ENCODE measurements at places on chromosomes 3 and 15. TPM values are rescaled to one million over a fixed set of nuclear protein-coding genes. Genes with fewer than 3 reads are reported as not detected.

GRCh38 chr3:53524566-53524965, 30.2 kb downstream of the CACNA1D start:
- DNase-seq = no peak

DNA sequence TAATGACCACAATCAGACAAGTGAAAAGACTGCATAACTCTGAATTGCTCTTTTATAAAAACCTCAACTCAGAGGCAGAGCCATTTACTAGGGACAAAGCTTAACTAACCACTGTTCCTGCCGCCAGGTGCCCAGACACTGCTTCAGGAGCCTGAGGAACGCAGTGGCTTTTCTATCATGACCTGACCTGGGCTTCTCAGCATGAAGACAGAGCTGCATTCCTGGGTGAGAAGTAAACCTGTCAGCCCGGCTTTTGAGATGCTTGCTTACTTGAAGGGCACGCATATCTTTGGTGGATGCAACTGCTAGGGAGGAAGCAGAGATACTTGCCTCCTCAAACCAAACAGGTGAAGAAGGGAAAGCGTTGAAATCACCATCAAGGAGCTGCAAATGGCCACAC, 7.9 kb downstream of the LRRC31 start:
- no peak for DNase-seq

GRCh38 chr3:189238071-189238470, 66.3 kb downstream of the TPRG1 start:
- DNase-seq = no peak

GRCh38 chr3:125129512-125129997, 73.8 kb upstream of the HEG1 start:
- DNase-seq = no peak

- DNase-seq = no peak
These were observed 31.6 kb downstream of the MESD start for GRCh38 chr15:80957976-80958375.

DNA sequence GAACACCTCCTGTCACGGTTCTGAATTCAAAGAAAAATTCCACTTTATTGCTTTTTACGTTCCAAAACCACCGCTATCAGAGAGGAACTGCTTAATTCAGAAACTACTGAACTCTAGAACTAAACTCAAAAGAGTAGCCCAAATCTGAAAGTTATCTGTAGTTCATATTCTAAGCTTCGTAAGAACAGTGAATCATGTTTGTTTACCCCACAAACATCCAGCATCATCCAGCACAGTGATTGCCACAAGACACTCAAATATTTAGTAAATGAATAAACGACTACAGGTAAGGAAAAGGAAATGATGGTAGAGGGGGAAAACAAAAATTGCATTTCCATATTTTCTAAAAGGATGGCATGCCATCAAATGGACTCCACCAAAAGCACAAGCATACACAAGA, 32.3 kb downstream of the VPS13C start:
- DNase-seq = no peak

DNA sequence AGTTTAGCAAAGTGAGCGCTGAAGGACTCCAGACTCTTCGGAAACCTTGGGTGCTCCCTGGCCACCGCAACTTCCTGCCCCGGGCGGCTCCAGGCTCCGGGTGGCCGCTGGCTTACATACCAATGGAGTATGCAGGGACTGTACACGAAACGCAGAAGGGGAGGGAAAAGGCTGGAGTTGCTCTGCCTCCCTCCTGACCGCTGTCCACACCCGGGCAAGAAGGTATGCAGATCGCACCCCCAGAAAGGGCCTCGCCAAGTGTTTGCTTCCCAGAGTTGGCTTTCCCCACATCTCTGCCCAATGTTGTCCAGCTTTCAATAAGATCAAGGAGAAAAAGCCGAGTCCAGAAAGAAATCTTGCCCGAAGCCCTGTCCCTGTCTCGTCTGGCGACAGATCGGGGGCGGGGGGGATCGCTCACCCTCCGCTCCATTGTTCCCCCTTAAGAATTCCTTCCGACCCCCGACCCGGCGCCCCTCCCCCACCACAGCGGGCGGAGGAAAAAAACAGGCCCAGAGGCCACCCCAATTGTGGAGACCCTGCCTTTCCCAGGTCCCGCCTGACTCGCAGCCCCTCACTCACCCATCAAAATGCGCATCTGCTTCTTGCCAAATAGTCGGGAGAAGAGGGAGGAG, 533 bp downstream of the ARF4 start:
- DNase-seq = peak; percentile 78

GRCh38 chr3:42277676-42278075, 11.7 kb upstream of the CCK start:
- no peak for DNase-seq

ARRDC4 gene
- 0.29 TPM for total RNA-seq

RHCG gene
- total RNA-seq = not detected

AQP9 gene
- 0.17 TPM for total RNA-seq

Measured in activated CD4-positive, alpha-beta memory T cell treated with anti-CD3 and anti-CD28 coated beads for 36 hours (primary cell).